Uterus (tissue), 4 donors: ENCODE measurements at places on chromosomes 2 and 18. TPM values are rescaled to one million over a fixed set of nuclear protein-coding genes. Genes with fewer than 3 reads are reported as not detected.

DNA sequence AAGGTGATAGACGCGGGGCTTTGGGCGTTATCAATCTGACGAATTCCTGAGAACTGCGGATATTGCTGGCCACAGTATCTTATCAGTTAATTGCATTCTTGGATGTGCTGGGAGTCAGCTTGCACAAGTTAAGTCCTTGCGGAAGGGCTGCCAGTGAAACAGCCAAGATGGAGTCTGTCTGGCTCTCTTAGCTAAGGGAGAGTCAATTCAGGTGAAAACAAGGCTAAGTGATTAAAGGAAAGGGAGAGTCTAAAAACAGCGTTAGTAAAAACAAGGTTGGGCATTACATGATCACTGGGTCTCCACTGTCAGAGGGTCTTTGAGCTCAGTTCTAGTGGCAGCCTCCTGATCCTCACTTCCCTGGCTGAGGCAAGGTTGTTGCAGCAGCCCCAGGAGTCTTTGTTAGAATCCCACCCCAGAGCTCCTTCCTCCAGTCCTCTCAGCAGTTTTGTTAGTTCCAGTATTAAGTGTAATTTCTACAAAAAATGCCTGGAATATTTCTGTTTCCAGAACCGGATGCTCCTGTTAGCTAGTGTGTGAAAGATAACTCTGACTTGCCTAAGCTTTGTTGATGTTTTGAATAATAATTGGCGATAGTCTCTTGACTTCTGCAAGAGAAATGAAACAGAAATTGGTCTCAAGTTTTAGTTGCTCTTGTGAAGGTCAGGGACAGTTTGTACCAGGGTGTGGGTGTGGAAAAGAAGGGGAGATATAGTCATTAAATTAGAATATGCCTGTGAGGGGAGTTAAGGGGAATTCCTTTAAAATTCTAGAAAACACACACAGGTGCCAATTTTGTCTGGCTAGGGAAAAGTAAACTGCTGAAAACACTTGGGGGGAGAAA lies 10.6 kb downstream of the CFLAR start:
- no peak overlapping the region for H3K4me3 ChIP-seq
- H3K27me3 ChIP-seq = no peaks in the 10 kb centered on the region
- no peaks in the 10 kb centered on the region for H3K4me1 ChIP-seq
- no peak for DNase-seq
- H3K27ac ChIP-seq = peak overlapping the region; percentile 80
- H3K36me3 ChIP-seq = no peaks in the 10 kb centered on the region

The CREG2 gene
- not detected for total RNA-seq

The XDH gene
- not detected for total RNA-seq

DNA sequence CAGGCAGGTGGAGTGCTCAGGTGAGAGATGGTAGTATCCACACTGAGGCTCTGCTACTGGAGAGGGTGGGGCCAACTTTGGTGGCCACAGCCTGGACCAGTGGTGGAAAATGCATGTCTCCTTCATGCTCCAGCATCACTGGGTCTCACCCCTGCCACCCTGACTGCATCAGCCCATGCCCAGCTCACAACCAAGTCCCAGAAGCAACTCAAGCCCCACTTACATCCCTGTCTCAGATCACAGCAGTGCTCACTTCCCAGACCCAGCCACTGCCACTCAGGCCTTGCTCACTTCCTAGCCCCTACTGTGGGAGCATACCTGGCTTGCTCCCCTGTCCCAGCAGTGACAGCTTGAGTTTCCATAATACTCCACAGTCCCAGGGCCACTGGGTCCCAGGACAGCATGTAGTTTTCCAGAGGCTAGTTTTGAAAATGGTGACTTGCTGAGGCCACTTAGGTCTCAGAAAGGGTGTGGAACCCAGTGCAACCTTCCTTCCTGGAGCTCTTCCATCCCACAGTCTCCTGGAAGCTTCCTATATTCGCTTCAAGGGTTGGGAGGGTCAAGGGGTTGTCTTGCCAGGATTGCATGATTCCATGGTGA lies 58.8 kb downstream of the GPC1 start:
- H3K36me3 ChIP-seq = no peaks in the 10 kb centered on the region
- no peak for DNase-seq
- no peak overlapping the region for H3K27ac ChIP-seq
- H3K4me3 ChIP-seq = no peak overlapping the region
- no peaks in the 10 kb centered on the region for H3K27me3 ChIP-seq

DNA sequence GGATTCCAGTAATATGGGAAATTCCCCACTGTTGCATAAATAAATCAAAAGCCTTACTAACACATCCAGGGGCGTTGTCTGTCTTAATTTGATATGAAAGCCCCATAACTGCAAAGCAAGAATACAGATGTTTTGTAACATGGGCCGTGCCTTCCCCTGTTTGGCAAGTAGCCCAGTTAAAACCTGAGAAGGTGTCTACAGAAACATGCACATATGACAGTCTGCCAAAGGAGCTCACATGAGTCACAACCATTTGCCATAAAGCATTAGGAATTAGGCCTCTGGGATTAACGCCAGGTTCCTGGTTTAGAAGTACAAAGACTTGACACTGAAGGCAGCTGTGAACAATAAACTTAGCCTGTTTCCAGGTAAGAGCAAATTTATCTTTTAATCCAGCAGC lies 43.1 kb upstream of the LONRF2 start:
- no peaks in the 10 kb centered on the region for H3K27me3 ChIP-seq
- peak overlapping the region; percentile 49 for H3K27ac ChIP-seq
- no peaks in the 10 kb centered on the region for H3K4me1 ChIP-seq
- H3K4me3 ChIP-seq = no peak overlapping the region
